GDM1 (cell line): ENCODE measurements at places on chromosomes 13 and 19.

- DNase-seq, result no peak
These were observed 172.8 kb downstream of the NHLRC3 start for GRCh38 chr13:39210961-39211534.

- no peak for DNase-seq
These were observed 4.9 kb upstream of the PDE4C start for GRCh38 chr19:18230941-18231734.

- no peak for DNase-seq
These were observed 25.4 kb upstream of the SIGLEC11 start for GRCh38 chr19:49986354-49986753.

- no peak for DNase-seq
These were observed 3.5 kb downstream of the SSBP4 start for GRCh38 chr19:18422530-18423191.

DNA sequence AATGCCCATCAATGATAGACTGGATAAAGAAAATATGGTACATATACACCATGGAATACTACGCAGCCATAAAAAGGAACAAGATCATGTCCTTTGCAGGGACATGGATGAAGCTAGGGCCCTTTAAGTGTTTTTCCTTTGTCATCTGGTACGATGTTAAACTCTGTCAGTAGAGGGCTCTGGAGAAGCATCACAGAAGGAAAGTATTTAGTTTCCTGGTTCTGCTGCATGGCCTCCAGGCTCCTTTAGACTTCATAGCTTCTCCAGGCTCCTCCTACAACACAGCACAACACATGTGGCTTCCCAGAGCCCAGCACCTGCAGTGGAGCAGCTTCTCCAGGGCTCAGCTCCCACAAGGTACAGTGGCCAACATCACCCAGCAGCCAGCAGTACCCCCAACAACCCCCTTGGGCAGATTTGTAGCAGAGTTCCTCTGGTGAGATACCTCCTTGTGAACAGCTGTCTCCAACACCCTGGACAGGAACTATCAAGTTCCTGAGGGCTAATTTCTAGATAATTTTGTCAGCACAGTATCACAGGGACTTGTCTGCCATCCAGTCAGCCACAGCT lies 63.4 kb downstream of the KCTD12 start:
- no peak for DNase-seq

DNA sequence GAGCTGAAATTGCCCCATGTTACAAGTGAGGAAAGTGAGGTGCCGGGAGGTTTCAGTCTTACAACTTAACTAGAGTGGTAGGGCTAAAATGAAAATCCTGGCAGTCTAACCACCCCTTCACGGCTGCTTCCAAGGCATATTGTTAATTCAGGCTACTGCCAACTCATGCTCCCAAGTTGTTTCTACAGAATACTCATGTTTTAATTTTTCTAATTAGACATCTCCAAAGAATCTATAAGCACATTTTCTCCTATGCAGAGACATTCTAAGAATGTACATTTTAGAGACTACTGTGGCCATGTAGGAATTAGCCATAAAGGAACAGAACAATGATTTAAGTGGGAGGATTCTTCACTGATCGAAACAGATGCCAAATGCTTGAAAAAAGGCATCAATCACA lies 7.0 kb upstream of the TSC22D1 start:
- no peak for DNase-seq
